ENCODE measurements at places on chromosomes 7 and 10.

DNA sequence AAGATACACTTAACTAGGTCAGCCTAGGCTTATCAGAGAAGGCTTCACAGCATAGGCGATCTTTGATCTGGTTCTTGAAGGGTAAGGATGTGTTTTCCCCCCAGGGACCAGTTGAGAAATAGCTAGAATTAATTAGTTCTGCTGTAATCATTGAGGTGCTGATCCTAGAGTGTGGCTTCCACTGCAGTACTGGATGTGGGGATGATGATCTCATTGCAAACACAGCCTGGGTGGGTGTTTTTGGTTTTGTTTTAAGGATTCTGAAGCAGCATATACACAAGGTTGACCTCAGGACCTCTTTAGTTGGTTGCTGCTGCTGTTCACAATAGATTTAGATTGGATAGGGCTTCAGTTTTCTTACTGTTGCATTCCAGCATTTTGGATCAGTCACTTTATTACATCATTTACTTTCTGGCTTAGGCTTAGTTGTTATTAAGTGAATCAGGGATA, 159.7 kb downstream of the AUTS2 start:
- DNase-seq, result no peak

DNA sequence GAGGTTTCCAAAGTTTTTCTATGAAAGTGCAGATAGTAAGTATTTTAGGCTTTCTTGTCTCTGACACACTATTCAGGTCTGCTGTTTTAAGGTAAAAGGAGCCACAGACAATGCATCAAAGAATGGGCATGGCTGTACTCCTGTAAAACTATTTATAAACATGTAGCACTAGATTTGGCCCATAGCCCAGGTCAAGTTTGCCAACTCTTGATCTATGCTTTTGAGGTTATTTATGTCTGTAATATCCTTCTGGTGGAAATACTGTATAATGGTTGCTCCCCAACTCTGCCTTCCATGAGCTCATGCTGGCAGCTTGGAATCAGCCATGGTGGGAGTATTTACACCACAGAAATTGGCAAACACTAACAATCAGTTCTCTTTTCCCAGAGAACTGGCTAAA, 244.6 kb downstream of the BUB3 start:
- no peak for DNase-seq

GRCh38 chr10:91525896-91526712, 106.8 kb downstream of the PPP1R3C start:
- DNase-seq, result no peak

DNA sequence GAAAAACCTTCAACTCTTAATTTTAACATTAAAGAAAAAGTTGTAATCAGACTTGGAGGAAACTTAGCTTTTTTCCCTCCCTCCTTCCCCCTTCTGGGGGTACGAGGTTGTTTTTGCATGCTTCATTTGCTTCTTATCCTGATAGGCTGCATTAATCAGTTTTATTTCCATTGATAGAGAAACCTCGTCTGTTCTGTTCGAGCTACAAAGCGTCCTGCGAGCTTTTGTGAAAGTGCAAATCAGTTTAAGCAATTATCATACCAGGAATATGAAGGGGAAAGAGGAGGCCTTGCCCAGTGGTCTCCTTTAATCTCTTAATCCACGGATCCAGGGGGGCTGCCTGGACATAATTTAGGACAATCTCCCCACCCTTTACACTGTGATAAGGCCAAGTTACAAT, 7.5 kb downstream of the EMX2 start:
- DNase-seq, result no peak

GRCh38 chr7:76206633-76207032, 4.9 kb downstream of the SRRM3 start:
- DNase-seq, result no peak

GRCh38 chr7:139871331-139871730, 42.3 kb downstream of the TBXAS1 start:
- DNase-seq, result no peak

Data from AML-193 (cell line).